Effector memory CD8-positive, alpha-beta T cell (primary cell): ENCODE measurements at places on chromosomes 1 and 21.

DNA sequence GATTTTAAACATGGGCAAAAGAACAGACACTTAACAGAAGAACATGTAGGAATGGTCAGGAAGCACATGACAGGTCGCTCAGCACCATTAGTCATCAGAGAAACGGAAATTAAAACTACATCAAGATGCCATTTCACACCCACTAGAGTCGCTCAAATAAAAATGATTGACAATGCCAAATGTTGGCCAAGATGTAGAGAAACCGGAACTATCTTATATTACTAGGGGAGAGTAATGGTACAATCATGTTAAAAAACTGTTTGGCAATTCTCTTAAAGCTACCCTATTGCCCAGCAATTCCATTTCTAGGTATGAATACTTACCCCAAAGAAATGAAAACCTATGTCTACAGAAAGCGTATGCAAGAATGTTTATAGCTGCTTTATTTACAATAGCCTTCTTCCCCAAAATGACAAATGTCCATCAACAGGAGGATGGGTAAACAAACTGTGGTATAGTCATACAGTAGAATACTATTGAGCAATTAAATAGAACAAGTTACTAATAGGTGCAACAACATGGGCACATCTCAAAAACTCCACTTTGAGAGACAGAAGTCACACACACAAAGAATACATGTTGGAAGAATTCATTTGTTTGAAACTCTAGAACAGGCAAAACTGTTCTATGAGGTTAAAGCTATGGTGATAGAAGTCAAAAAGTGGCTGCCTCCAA lies 92.8 kb downstream of the ETS2 start:
- no peak for DNase-seq

DNA sequence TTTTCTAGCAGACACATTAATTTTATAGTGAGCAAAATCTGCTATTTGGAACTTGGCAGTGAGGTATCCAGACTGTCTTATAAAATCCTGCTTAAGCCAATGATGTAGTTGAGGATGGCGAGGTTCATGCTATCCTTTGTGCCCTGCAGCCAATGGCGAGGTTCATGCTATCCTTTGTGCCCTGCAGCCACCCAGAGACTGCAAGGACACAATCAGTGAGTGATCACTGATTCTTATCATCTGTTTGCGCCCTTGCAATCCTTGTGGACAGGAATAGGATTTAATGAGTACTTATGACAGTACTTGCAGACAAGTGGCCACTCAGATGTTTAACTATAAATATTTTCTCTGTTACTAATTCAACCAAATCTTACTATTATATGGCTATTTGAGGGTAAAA lies 112.6 kb downstream of the EIF4G3 start:
- no peak for DNase-seq

- no peak for DNase-seq
Measured at GRCh38 chr1:67814121-67814772, 19.0 kb downstream of the GNG12 start.

GRCh38 chr1:26021647-26022403 lies at the start of gene EXTL1:
TSS of gene EXTL1 (plus strand) at chr1:26021775. CDS start at chr1:26022647, 872 bp downstream.
- no peak for DNase-seq

DNA sequence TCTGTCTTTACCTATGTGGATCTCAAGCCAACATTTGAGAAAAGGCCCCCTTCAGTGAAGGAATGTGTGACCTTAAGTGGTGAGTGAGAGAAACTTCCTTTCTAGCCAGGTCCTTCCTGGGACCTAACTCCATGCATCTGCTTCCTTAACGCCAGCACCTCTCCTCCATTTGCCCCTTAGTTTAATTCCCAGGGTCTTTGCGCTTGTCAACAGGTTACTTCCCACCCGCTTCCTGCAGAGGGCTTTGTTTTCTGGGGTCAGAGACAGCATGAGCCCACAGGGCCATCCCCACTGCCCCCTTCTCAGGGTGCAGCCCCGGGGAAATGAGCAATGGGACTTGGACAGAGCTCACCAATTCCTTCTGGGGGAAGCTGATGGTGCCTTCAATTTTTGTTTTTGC lies 54.8 kb downstream of the EVA1C start:
- no peak for DNase-seq

GRCh38 chr1:228276901-228277490 lies 69.2 kb downstream of the OBSCN start:
- DNase-seq, result no peak

GRCh38 chr1:37719572-37720195 lies 27.4 kb downstream of the CDCA8 start:
- no peak for DNase-seq

DNA sequence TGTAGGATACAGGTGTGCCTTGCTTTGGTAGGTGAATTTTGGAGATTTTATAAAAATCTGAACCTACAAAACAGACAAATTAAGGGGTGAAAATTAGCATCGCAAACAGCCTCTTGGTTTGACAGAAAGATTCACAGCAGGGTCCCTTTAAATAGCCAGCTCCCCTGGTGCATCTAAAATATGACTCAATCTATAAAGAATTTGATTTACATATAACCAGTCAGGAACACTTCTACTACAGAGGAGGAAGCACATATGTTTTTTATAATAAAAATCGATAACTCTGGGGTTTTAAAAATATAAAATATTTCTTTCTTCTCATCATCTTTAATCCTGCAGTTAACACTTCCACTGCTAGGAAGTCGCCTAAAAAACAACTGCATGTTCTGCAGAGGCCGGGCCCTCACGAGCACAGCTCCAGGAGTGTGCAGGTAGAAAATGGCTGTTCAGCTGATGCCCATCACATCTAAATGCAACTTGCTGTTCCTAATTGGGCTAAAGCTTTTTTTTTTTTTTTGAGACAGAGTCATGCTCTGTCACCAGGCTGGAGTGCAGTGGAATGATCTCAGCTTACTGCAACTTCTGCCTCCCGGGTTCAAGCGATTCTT lies 203.4 kb downstream of the HS2ST1 start:
- DNase-seq, result no peak

DNA sequence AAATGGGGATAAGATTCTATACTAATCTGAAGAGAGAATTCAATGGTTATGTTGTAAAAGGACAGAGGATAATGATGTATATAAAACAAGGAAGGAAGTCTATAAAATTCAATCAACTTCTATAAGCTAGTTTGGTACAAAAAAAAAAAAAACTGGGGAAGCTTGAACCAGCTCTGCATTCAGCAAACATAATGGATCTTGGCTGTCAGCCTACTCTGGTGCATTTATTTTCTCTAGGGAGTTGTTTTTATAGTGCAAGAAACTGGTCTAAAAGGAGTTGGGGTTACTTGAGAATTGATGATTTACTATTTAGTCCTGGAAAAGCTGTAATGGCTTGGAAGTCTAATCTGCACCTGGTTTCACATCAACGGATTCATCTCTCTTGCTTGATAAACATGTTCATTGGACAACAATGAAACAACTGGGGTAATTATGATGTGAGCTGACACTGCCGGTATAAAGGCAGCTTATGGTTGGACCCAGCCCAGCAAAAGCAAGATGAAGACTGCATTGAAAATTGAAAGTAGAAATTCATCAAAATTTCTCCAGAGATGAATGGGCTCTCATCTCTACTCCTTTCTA lies 199.4 kb upstream of the NRIP1 start:
- no peak for DNase-seq

DNA sequence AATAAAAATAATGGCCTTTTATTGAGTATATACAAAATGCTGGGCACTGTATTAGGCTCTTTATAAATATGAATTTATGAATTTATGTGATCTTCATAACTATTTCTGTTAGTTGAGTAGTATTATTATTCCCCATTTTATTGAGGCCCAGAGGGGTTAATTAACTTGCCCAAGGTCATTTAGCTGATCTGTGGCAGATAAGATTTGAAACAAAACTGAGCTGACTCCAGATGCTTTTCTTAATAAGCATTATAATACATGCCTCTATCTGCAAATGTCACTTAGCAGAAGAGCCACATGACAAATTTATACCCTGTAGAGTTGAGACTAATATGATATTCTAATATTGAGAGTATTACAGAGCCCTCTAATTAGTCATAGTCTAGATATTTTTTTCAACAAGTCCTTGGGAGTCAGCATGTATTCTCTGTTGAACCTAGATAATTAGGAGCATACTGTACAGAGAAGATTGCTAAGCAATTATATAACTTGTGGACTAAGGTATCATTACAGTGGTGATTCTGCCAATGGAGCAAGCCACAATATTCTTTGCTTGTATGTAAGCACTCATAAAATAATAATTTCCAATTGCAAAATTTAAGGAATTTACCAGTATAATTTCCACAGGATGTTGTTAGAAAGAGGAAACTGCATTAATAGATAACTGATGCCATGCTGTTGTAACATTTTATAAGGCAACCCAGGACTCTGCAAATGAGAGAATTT lies 112.0 kb downstream of the LRRC40 start:
- no peak for DNase-seq

DNA sequence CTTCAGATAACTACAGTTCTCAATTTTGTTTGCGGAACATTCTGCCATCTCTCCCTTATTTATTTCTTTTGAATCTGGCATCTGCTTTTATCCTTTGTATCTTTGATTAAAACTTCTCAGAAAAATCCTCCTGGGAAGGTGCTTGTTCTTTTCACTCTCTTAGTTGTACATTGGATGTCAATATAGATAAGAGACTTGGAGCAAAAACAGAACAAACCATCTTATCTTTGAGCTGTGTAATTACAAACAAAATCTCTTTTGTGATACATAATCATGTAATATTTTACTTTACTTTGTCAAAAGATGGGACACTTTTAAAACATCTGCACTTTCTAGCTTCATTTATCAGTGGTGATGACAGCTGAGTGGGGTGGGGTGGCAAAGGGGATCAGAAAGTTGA lies 307.2 kb upstream of the LYPLAL1 start:
- DNase-seq, result no peak

- no peak for DNase-seq
Measured at GRCh38 chr1:156680056-156680455, 2.8 kb upstream of the NES start.

DNA sequence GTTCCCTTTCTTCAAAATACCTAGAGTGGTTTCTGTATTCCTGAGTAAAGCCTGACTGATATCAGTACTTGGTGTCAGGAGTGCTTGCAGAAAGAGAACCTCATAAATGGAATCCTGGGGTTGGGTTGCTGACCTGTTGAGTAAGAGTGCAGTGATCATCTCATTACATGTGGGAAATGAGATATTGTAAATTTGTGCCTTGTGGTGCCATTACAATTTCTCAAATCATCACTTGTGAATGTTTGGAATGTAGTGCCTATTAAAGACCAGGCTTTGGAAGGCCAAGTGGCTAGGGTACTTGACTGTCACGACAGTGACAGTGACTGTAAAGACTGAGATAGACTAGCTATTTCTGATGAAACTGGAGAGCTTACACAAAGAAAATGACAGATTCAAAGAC lies 176.7 kb upstream of the CTTNBP2NL start:
- DNase-seq, result no peak

DNA sequence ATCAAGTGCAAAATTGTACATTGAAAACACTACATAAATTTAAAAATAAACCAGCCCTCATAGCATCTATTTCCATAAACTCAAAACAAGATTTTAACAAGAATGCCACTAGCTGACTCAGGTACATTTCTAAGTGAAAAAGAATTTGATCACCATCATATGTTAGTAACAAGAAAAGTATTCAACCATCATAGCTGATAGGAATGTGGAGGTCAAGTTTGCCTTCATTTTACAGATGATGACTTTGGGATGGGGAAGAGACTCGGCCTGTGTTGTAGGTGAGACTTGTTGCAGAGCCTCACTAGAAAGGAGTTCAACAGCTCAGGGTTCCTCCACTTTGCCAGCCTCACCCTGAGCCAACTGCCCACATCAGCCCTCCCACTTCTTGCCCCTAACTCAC lies 318.8 kb upstream of the FAM78B start:
- no peak for DNase-seq

GRCh38 chr1:117262976-117263375 lies 52.2 kb upstream of the VTCN1 start:
- DNase-seq, result no peak

DNA sequence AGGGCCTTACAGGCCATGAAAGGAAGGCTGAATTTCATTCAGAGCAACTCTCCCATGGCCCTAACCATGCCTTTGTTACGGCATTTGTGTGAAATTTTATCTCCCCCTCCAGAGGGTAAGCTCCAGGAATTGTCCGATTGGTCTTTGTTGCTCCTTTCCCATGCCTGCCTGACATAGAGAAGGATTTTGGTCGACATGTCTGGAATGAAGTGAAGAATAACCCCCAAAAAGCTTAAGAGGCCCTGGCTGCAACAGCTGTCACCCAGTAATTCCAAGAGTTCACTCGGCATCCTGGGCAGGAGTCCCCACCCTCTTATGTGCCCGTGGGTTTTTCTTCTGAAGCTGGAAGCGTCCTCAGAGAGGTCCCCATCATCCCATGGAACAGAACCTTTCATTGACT lies 20.6 kb downstream of the CDA start:
- no peak for DNase-seq

- DNase-seq, result no peak
Measured at GRCh38 chr1:6037338-6037762, 8.3 kb upstream of the KCNAB2 start.

DNA sequence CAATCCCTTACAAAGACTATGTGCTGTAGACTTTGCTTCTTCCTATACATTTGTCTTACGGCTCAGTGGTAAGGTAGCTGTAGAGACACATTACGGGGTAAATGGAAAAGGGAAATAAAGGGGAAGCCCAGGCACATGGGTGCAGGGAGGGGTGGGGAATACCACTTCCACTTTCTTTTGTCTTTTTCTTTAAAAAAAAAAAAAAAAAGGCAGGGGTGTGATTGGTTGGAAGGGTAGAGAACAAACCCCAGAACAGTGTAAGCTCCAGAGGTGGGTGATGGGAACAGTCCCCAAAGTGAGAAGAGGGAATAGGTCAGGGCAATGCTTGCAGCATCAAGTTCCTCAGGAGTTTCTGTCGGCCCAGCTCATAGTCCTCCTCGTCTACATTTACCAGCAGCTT lies 3.9 kb downstream of the NIT1 start:
- DNase-seq, result no peak

DNA sequence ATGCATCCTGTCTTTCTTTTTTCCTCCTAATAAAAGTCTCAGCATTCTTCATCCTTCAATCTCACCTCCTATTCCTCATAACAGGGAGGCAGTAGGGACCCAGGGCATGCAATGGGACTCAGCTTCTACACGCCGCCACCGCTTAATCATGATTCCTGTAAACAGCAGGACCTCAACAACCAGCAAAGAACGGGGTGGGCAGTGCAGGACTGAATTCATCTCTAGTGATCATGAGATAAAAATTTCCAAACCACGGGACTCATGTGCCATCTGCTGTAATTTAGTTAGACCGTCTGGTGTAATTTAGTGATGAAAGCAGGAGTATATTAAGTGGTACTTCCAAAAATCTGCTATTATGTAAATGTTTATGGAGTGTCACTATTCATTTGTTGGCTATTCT lies 5.4 kb downstream of the PRAMEF12 start:
- no peak for DNase-seq

DNA sequence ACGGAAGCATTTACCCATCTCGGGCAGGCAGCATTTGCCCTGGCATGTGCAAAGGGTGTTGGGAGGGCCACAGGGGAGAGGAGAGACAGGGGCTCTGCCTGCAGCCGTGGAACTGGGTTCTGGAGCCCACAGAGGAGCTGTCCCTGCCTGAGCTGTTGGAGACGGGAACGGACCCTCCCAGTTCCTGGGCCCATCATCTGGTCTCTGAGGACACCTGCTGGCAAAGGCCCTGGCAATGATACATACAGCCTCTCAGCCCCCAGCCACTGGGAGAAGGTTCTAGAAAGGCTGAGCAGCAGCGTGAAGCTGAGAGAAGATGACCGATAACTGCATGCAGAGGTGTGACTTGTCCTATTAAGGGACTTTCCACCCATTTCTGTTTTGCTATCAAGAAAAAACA lies 31.4 kb downstream of the FAAP20 start:
- DNase-seq, result no peak

- DNase-seq, result no peak
Measured at GRCh38 chr1:107689733-107690132, 275.2 kb downstream of the VAV3 start.

GRCh38 chr1:17014671-17015567 lies 3.2 kb upstream of the ATP13A2 start:
- no peak for DNase-seq
